ENCODE measurements at places on chromosomes 16 and 17.

DNA sequence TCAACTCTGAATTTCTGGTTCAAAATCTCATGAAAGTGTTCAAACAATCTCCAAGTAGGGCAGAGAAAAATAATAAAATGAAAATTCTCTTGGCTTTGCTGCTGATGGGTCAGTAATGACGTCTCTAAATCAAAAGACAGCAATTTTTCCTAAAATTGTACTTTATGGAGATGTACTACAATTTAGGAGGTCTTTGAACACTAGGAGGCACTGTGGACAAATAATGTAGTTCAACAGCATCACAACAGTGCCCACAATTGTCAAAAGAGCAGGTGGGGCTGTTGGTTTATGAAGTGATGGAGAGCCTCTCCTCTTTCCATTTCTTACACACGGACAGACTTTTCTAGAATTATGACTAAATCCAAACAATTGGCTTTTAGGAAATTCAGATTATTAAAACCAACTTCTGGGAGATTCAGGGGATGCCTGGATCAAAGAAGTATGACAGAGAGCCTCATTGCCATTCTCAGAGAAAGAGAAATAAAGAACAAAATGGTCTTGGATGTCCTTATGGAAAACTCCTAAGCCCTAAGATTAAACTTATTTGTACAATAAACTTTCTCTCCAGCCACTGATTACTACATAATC lies 23.8 kb downstream of the EZH1 start:
- DNase-seq, result no peak

- DNase-seq, result no peak
Measured at GRCh38 chr16:30499284-30499683, 26.7 kb downstream of the ITGAL start.

DNA sequence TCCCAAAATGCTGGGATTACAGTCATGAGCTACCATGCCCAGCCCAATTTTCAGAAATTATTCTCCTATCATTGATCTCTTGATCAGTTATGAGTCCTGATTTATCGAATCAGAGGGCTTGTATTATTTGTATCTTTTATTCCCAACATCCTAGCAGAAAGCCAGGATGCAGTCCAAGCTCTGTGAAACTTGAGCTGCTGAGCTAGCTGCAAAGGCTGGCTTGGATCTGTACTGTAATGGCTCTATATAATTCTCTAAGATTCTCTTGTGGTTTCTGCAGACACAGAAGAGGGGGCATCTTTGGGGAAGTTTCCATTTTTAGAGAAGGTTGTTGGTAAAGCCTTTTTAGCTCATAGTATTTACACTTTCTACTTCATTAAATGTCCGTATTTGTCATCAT lies 227.1 kb downstream of the MAP2K4 start:
- no peak for DNase-seq

- no peak for DNase-seq
Measured at GRCh38 chr17:17181666-17182597, 24.2 kb downstream of the PLD6 start.

- no peak for DNase-seq
Measured at GRCh38 chr17:30942308-30943079, 20.7 kb downstream of the ADAP2 start.

DNA sequence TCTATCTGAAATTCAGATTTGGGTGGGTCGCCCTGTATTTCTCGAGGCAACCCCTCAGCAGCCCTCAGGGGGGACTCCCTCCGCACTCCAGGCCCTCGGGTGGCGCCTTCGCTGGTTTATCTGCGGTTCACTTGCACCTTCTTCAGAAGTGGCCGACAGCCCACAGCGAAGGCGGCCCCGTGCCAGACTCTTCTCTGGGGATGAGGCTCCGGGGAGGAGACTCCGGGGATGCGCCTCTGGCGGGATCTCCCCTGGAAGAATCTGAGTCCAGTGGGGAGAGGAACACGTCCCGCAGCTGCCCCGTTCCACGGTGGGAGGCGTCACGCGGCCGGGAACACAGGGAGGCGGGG lies 63.9 kb upstream of the DNAJA2 start:
- no peak for DNase-seq

- no peak for DNase-seq
Measured at GRCh38 chr17:56021681-56022190, 131.5 kb upstream of the ANKFN1 start.

DNA sequence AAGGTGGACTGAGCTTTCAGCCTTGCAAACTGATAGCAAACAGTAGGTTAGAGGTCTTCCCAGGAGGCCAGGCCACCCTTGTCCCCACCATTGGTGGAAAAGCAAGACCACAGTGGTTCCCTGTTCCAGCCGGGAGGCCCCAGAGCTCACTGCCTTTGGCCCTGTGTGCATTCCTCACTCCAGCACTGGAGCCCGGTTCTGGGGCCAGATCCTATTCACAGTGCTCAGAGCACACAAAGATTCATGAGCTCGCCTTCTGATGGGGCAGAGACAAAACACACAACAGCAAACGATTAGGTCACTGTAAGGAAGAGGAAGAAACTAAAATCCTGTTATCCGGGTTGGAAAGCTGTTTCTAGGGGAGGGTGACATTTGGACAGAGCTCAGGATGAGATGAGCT lies 5.6 kb upstream of the PGS1 start:
- DNase-seq, result no peak

DNA sequence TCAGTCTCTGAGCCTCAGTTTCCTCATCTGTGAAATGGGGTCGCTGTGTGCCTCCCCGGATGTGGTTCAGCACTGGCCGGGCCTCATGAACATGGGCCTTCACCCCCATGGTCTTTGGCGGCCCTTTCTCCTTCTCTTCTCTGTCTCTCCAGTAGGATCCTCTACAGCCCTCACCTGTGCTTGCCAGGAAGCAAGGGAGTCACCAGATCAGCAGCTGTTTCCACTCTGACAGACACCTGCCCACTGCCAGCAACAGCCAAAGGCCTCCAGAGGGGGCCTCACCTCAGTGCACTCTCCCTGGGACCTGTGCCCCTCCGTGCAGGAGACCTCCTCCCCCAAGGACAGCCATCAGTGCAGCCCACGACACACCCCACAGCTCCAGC lies 89.4 kb downstream of the C16orf78 start:
- DNase-seq, result no peak

GRCh38 chr17:64261417-64262145 lies 1.5 kb downstream of the TEX2 start:
- no peak for DNase-seq

DNA sequence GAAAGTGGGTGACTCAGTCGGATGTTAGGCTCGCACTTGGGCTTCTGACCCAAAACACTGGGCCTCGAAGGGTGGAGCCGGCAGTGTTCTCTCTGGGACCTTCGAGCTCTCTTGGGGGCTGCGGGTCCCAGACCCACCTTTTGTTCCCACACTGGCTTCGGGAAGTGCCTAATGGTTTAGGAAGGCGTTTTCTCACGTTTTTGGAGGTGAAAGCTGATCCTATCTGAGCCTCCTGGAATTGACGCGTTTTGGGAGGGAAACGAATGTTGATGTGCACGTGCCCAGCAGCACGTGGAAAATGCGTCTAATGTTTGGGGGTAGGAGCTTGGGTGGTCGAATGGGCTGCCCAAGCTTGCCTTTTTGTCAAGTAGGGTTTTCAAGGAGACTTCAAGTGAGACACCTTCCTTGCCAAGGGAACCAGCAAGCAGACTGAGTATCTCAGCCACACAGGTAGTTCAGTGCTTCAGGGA lies 666 bp downstream of the HGS start:
- no peak for DNase-seq

DNA sequence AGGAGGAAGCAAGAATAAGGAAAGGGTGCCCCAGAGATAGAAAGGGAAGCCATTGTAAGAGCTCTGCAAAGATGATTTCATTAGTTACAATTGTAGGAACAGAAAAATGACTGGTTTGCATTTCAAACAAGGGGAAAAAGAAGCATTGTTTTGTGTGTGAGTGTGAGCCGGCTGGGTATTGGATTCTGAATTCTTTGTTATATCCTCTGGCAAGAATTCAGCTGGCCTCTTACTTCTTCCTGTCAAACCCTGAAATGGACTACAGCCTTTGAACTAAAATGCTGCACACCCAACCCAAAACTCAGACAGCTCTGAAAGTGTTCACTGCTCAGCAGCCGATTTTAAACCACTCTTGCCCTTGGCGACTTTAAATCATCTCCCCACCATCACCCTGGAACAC lies 461.3 kb downstream of the PMP22 start:
- DNase-seq, result no peak

DNA sequence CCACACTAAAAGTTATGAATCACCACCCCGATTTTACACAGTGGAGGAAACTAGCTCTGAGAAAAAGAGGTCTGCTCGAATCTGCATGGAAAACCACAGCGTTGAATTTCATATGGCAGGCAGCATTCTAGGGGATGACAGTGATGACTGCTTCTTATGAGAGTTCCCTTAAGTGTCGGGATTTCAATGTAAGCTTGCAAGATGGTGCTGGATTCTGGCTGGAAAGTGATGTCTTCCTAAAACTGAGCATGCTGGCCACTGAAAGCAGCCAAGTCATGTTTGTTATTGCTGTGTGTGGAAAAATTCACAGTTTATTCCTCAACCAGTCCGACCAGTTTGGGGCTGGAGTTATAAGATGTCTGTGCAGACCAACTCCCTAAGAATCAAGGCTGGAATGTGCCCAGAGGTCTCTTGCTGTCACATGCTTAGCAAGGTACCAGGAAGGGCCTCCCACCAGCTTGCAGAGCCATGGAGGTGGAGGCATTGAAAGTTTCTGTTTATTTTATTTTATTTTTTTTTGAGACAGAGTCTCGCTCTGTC lies 37.2 kb upstream of the GAN start:
- no peak for DNase-seq

- peak; percentile 64 for DNase-seq
Measured at GRCh38 chr16:84970447-84971127, 40.7 kb downstream of the ZDHHC7 start.

DNA sequence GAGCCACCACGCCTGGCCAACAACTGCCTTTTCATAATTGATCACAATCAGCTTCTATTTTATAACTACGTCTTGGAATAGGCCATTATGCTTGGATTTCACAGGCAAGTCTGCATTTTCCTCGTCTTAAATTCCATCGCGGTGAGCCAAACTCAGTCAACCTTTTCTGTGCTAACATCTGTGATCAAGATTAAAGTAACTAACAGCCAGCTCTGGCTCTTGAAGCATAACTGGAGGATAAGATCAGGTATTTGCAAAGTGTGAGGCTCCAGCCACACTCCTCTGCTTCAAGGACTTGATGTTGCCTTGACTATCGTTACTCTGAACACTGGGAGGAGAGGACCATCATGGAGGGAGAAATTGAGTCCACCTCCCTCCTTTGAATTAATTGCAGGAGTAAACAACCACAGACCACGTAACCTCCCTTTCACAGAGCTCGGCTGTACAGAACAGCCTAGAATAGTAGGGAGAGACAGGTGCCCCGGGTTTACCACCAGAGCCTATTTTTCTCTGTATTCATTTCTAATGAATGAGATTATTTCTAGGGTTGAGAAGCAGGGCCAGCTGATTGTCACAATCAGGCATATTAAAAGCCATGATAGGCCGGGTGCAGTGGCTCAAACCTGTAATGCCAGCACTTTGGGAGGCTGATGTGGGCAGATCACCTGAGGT lies 143.0 kb downstream of the XYLT1 start:
- no peak for DNase-seq

DNA sequence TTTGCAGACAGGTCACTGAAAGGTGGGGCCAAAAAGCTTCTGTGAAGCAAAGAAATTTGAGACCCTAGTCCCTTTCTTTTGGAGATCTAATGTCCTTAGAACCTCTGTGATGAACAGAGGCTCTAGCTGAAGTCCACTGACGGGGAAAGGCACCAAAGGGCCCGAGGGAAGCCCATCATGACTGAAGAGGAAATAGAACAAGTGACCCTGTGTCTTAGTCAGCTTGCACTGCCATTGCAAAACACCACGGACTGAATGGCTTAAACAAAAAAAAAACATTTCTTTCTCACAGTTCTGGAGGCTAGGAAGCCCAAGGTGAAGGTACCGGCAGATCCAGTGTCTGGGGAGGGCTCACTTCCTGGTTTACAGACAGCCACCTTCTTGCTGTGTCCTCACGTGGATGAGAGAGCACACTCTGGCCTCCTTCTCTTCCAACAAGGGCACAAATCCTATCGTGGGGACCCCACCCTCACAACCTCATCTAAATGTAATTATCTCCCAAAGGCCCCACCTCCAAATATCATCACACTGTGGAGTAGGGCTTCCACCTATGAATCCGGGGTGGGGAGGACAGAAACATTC lies 24.3 kb upstream of the ASGR2 start:
- no peak for DNase-seq

DNA sequence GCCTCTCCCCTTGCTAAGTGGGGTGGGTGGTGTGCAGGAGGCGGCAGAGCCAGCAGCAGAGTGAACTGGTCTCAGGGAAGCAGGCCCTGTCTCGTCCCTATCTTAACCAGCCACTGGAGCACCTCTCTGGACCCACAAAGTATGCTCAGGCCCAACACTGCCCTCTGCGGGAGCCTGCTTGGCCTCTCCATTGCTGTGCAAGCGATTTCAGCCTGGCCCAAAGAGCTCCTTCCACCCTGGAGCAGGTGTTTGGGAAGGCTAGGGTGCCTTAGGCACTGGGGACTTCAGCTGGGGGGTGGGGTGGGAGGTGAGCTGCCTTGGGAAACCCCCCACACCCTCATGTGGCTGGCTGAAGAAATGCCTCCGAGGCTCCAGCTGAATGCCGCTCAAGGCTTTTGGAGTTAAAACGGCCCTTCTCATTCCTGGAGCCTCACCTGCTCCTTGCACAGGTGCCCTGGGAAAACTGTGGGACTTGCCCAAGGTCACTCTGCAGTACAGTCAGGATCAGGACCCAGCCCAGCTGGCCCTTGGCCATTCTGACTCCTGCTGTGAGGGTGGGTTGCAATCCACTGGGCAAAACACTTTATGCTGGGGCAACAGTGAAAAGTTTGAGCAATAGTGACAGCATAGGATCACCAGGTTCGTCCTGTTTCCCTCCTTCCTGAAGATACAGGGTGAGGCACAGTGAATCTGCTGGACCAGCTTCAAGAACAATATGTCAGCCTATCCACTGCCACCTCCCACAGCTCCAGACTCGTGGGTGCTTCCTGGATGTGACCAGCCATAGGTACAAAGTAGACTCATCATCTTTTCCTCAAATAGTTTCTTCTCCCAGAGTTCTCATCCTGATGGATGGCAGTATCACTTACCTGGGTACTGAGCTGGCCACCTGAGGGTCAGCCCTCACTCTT lies 5.9 kb upstream of the UBE2O start:
- DNase-seq, result no peak

DNA sequence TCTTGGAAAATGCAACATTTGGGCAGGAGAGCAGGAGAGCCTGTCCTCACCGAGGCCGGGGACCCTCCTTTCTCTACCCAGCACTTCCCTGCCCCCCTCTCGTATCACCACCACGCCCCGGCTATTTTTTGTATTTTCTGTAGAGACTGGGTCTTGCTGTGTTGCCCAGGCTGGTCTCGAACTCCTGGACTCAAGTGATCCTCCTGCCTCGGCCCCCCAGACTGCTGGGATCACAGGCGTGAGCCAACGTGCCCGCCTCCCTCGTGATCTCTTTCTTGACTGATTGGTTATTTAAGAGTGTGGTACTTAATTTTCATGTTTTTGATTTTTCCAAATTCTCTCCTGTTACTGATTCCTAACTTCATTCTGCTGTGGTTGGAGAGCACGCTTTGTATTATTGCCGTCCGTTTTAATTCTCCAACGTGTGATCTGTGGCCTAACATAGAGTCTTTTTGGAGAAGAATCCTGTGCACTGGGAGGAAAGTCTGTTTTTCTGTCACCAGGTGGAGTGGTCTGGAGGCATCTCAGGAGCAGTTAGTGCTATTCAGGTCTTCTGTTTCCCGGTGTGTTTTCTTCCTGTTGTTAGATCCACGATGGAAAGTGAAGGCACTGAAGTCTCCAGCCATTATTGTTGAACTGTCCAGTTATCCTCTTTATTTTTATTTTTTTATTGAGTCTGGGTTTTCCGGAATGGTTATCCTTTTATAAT lies 40.4 kb downstream of the ZNF778 start:
- DNase-seq, result no peak

GRCh38 chr16:88568710-88569613 lies 1.2 kb upstream of the ZC3H18 start:
- no peak for DNase-seq
